ENCODE measurements at places on chromosomes 2 and 18.

GRCh38 chr18:25435149-25435782, 83.3 kb upstream of the ZNF521 start:
- no peak for DNase-seq

- DNase-seq = no peak
Observed at GRCh38 chr2:212213191-212213590, 325.4 kb downstream of the ERBB4 start.

DNA sequence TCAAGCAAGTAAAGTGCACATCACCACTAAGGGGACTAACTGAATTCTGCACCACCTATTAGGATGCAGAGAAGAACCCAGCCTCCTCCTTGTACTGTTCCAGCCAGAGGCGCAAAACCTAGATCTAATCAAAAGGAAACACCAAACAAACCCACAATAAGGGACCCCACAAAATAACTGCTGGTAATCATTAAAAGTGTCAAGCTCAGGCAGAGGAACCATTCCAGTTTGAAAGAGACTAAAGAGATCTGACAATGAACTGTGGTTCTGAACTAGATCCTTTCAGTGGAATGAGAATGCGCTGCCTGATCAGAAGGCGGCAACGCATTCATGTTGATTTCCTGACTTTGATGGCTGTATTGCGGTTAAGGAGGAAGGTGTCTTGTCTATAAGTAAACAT, 16.8 kb downstream of the HDLBP start:
- peak; percentile 52 for DNase-seq

GRCh38 chr2:40332191-40332826, 119.6 kb downstream of the SLC8A1 start:
- no peak for DNase-seq

DNA sequence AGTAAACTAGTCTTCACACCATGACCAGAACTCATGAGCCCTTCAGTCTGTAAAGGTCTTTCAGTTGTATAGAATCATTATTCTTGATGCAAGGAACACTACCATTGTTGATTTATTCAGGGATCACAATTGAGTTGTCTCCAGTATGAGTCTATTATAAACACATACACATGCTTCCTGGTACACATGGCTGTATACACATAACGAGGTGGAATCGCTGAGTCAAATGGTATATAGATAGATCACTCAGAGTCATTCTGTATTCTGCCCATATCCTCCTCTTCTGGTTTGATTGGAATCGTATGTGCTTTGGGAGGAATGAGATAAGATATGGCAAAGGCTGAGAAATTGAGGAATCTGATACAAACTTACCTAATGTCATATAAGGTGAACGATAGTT, 216.0 kb downstream of the UBE2E3 start:
- no peak for DNase-seq

DNA sequence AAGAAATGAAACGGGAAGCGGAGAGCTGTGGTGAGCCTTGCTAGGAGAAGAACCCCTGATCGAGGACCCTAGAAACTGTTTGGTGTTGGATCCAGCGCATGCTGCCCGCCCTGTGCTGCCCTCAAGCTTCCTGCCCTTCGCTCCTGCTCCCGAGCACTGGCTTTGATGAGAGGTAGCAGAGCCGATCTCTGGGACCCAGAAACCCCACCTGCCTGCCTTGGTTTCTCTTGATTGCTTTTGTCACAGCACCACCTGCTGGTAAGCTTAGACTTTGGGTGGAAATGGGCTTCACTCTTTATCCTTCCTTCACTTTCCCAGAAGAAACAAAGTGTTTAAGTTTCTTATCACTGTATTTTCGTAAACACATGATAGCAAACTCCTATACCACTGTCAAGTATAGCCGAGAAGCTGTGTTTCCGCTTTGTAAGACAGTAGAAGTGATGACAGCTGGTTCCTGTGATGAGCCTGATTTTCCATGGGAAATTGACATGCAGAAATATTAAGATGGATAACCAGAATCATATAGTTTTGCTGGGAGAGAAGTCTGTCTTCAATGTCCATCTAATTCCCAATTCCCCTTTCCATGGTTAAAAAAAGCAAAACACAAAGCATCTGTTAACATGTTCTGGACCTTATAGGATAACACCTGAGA, 267.4 kb downstream of the PHLPP1 start:
- peak; percentile 31 for DNase-seq

DNA sequence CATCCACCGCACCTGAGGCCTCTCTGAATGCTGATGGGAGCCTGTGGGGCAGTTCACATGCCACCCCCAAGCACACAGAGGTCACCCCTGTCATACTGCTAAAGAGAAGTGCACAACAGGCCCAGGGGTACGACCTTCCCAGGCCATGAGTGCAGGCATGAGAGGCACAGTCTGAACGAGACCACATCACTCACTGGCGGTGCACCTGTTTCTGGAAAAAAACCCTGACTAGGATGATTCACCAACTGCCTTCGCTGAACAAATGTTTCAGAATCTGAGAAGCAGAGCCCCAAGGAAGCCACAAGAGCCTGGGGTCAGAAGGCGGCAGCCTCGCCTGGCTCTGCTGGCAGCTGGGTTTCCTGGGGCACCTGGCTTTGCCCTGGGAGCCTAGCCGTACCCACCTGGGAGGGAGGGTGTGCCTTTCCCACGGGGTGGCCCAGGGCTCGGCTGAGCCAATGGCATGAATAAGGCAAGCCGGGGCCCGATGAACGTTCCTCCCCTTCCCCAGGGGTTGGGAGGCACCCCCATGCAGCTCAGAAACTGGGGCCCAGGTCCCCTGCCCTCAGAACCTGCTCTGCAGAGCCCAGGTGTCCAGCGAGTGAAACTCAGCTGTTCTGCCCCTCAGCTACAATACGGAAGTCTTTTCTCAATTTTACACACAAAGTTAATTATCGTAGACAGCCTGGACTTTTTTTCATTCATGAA, 73.8 kb downstream of the HDAC4 start:
- DNase-seq = peak; percentile 77

DNA sequence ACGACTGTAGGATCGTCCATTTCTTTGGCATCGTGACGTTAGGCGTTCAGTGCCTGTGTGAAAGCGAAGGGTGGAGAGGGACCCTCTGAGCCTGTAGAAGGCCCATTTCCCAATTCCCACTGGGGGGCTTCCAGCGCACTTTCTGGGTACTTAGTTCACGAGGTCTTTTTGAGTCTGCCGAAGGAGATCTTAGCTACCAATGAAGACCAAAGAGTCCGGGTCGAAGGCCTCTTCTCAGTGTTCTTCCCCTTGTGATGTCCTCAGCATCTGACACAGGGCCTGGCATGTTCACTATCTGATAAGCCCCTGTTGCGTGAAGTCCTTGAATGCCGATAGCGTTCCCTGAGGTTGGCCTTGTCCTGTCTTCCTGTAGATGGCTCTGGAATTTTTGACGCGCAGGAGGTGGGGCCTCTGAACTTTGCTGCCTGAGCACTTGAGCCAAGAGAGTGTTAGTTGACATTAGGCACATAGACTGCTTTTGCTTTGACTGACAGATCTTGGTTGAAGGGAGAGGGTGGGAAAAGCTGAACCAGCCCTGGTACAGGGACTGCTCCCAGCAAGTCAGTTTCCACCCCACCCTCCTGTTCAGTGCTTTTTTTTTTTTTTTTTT, 52.8 kb downstream of the LDLRAD4 start:
- no peak for DNase-seq

DNA sequence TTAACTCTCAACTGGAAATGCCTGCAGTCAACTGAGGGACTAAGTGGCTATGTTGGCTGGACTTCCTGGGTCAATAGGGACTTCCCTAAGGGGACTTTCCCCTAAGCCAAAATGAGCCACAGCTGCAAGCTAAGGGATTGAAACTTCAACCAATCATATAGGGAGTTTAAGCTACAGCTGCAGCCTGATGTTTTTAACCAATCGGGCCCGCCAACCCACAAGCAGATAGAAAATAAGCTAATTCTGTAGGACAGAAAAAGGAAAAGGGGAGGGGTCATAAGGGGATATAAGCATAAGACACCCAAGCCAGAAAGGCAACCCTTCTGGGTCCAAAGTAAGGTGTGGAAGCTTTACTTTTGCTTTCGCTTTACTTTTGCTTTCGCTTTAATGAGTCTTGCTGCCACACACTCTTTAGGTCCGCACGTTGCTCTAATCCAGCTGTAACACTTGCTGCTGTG, 927.5 kb downstream of the ERBB4 start:
- DNase-seq = peak; percentile 28

DNA sequence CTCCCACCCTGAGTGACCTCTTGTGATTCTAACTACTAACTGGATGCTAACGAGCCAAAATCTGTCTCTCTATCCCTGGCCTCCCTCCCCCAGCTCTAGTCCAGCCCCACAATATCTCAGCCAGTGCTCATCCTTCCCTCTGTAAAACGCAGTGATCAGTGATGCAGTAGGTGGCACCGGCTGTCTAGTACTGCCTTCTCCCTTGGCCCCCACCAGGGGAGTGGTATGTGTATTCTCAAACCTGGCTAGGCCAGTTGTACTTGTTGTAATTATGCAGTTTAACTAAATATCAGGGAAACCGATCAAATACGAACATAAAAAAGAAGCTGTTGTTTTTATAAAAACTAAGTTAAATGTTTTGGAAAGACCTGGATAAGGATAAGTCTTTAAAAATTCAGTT, 113.2 kb upstream of the ALPP start:
- DNase-seq = no peak

DNA sequence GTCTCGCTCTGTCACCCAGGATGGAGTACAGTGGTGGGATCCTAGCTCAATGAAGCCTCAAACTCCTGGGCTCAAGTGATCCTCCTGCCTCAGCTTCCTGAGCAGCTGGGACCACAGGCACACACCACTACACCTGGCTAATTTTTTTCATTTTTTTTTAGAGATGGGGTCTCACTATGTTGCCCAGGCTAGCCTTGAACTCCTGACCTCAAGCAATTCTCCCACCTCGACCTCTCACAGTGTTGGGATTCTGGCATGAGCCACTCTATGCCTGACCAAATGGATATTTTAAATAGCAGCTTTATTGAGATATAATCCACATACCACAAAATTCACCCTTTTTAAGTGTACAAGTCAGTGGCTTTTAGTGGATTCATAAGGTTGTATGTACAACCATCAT, 11.1 kb downstream of the RNF149 start:
- no peak for DNase-seq

- DNase-seq = no peak
Observed at GRCh38 chr2:12050396-12050795, 304.0 kb downstream of the LPIN1 start.

- DNase-seq = no peak
Observed at GRCh38 chr2:122022531-122022930, 267.1 kb downstream of the TSN start.

DNA sequence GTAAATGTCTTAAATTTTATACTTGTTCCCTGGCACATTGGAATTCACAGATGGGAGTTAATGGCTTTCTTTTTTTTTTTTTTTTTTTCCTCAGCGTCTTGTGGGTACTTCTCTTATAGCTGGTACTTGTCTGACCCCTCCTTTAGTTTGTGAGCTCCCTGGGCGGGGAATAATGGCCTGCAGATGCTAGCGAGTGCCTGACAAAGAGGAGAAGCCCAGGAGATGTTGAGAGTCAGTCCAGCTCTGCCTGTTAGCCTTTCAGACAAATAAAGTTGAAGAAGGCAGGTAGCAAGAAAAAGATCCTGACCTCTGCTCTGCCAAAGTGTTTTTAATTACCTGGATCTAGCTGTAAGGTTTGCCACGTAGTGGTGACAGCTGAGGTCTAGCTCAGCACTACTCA, 6.6 kb downstream of the BCL2L11 start:
- DNase-seq = no peak

DNA sequence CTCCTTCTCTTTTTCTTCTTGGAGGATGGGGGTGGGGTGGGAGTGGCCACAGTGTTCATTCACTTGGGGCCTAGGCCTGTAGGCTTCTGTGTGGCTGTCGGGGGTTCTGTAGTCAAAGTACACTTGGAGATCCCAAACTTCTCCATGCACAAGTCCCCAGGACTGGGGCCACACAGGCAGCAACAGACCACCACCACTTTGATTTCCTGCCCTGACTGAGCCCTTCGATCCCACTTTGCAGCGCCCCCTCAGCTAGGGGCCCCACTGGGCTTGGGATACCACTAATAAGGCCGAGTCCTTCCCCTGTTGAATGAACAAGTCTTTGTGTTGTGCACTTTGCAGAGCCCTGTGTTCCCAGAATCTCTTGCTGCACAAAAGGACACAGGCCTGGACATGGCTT, 5.5 kb upstream of the TEX51 start:
- DNase-seq = no peak

- no peak for DNase-seq
Observed at GRCh38 chr2:241871538-241872312, 2.2 kb downstream of the RTP5 start.

DNA sequence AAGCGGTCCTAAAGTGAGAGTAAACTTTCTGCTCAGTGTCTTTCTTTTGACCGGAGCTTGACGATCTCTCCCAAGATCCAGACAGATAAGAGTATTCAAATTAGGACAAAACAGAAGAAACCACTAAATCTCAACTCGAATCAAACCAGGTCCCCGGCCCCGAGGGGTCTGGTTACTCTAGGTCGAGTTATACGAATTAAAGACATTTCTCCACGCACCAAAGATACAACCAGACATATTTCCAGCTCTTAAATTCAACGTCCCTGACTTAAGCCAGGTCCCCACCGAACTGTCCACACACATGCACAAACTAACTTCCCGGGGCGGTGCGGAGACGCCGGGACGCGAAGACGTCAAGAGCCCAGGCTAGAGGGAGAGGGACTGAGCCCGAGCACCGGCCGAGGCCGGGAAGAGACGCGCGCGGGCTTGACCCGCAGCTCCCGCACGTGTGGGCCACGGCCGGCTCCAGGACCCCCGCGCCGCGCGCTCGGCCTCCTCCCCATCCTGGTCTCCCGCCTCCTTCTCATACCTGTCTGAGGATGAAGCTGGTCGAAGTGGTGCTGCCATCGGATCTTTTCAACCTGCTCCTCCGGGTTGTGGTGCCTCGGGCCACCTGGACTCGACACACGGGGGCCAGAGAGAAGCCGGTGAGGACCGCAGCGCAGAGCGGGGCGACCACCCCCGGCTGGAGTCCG, 896 bp downstream of the CACNB4 start:
- DNase-seq = no peak

GRCh38 chr18:23828426-23828825, 139.2 kb downstream of the LAMA3 start:
- DNase-seq = peak; percentile 80

GRCh38 chr2:219689676-219690628, 62.5 kb downstream of the SLC4A3 start:
- DNase-seq = peak; percentile 5

DNA sequence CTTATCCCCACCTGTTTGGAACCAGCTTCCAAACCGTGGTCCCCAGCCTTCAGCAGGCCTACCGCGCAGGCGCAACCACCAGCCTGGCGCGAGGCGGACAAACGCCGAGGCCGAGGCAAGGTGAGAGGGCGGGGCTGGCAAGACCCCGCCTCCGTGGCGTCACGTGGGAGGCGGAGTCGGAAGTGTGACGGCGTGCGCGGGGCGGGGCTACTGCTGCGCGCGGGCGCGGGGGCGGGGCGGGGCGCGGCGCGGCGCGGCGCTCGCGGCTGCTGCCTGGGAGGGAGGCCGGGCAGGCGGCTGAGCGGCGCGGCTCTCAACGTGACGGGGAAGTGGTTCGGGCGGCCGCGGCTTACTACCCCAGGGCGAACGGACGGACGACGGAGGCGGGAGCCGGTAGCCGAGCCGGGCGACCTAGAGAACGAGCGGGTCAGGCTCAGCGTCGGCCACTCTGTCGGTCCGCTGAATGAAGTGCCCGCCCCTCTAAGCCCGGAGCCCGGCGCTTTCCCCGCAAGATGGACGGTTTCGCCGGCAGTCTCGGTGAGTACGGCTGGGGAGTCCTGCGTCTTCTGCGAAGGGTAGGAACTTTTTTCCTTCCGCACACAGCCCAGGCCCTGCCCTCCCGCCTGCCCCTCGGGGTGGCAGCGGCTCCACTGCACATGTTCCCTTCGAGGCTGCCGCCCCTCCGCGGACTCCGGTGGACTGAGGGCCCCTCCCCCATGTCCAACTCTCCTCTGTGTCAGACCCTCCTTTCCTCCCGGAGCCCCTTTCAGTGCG, at the start of gene EML4:
Gene EML4, plus strand, starts transcription at position 254 of the 774 bp plus-strand sequence. Its CDS starts 259 bp downstream, at position 513.
- DNase-seq = peak; percentile 89
